NCI-H1694 treated with DMSO at 0.1 percent for 48 hours (cell line): ENCODE measurements at places on chromosomes 4 and X.

DNA sequence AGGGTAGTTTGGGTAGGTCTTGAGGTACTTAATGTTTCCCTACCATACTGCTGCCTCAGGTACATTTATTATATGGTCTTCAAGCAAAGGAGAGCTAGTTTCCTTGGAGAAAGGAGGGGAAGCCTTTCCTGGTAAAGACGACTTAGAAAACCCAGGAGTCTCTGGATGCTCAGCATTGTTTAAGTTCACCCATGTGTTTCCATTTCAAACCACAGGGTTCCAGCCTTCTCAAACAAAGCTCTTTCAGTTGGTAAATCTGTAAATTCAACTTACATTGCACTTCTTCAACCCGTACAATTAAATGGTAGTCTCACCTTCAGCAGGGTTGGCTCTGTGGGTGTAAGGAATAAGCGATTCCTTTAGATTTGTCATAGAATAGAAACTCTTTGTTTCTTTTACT lies 111.9 kb upstream of the UNC5C start:
- DNase-seq: no peak

DNA sequence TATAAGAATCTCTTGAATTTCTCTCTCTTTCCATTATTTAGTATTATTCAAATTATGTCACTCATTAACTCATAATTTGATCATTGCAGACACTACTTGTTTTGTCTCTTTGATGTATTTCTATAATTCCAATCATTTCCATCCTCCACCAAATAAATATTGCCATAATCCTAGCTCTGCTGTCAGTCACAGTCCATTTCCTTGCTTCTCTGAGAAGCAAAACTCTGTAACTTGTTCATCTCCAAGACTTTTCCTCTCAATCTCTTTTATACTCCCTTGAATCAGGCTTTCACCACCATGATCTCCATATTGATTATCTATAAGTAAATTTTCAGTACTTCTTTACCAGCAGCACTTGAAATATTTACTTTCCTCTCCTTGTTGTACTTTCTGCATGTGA lies 135.9 kb downstream of the SCLT1 start:
- DNase-seq: no peak

GRCh38 chr4:48841045-48841827 lies 10.3 kb downstream of the OCIAD1 start:
- no peak for DNase-seq

DNA sequence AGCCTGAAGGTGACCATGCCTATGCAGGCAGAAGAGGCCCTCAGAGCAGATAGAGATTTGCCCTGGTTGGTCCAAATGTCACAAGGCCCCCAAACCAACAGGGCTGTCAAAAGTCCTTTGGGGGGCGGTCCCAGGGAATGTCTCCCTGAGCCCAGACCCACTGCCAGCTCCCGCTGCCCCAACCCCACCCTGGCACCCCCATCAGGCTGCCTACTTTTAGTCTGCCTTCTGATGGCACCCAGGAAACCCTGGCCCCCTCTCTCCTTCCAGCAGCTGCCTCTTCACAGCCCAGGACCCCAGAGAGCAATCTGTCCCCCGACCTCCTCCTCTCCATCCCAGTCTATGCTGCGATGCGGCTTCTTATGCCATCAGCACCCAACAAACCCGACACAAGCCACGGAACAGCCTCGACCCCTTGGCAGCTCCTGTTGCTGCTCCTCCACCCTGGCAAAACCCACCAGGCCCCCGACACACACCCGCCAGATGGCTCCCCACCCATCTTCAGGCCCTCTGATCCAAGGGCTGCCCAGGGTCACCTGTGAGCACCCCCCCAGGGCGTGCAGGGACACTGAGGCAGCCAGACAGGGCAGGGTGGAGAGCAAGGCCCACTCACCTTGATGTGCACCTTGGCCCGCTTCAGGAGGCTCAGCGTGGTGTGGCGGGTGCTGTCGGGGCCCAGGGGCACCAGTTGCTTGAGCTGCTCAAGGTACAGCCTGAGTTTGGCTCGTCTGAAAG lies 9.9 kb downstream of the MXD4 start:
- no peak for DNase-seq

DNA sequence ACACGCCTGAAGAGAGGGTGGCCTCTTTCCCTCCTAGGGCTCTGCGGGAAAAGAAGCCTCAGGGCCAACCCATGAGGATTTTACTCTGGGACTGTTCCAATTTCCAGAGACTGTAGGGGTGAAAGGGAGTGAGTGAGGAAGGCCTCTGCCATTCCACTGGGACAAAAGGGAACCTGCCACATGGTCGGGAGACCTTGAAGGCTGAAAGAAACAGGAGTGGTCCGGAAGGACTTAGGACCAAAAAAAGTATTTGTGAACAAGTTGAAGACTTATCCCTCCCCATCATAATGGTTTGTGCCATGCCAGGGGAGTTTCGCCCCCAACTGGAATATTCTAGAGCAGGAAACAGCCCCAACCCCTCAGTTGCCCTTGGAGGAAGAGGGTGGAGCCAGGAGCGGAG lies at the start of gene TEX13B:
TEX13B (minus strand) TSS at position 15 of the 400 bp plus-strand sequence. CDS start 243 bp downstream, outside the sequence.
- no peak for DNase-seq

GRCh38 chr4:139764686-139765310 lies 99.2 kb downstream of the MGST2 start:
- DNase-seq: no peak
